ENCODE measurements at places on chromosomes 1 and 21.
A peak's percentile ranks its signal among the peaks of the same experiment; 100 is the strongest.

DNA sequence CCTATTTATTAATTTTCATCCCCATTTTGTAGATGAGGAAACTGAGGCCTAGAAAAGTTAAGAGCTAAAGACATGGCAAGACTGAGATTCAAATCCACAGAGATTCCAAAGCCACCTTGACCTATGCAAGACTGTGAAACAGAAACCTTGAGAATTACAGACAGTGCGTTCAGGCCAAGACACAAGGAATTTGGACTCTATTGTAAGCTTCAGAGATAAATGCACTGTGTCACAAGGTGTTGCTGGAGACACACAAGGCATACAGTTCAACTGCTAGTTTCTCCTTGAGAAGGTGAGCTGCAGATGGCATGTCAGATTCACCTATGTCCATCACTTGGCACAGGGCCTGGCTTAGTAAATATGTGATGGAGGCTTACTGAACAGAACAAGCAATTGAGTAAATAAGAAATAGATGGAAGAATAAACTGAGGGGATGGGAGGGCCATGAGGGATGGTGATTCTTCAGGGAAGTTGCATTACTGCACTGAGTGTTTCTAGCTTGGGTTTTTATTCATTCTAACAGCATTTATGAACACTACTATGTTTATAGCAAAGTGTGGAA lies 215.0 kb downstream of the DAB1 start:
- H3K27me3 ChIP-seq, result no peaks in the 10 kb centered on the region
- DNase-seq, result no peak
- no peaks in the 10 kb centered on the region for H3K36me3 ChIP-seq

- no peaks in the 10 kb centered on the region for H3K36me3 ChIP-seq
- no peak overlapping the region for H3K27ac ChIP-seq
- H3K27me3 ChIP-seq, result peaks cover 31% of the 10 kb centered on the region
- no peak for DNase-seq
- no peak overlapping the region for H3K4me3 ChIP-seq
These were observed 325.1 kb downstream of the RRAGC start for GRCh38 chr1:38534473-38534823.

DNA sequence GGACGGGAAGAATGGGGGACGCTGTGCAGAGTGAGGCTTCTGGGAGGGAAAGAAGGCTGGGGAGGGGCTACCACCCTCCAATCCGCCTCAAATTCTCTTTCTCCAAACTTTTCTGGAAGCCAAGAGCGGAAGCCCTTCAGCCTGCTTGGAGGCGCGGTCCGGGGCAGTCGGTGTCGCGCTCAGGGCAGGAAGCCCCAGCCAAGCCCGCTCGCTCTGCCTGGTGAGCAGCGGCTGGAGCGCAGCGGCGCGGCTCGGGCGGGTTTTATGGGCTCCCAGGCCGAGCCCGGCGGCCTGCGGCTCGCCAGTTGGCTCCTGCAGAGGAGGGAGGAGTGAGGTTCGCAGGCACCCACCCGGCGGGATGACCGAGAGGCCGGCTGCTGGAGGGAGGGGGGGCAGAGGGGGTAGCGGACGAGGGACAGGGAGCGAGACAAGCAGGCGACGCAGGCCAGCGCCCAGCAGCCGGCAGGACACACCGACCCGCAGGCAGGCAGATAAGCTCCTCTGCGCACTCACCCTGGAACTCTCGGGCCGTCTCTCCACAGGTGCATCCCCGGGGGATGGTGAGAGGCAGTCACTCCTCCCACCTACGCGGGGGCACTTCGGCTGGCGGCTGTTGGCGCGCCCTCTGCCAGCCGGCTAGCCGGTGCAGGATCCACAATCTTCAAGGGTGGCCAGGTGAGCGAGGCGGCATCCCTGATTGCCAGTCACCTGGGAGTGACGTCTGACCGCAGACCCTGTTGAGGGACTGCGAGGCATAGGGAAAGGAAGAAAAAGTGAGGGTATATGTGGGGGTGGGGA lies at the start of gene AVPR1B:
Gene AVPR1B, minus strand, starts transcription at position 238 of the 798 bp plus-strand sequence. CDS start 498 bp downstream, outside the sequence.
- H3K27me3 ChIP-seq, result peaks cover 63% of the 10 kb centered on the region
- H3K36me3 ChIP-seq, result no peaks in the 10 kb centered on the region
- H3K27ac ChIP-seq, result no peak within 1 kb of the TSS
- H3K4me3 ChIP-seq, result peak within 1 kb of the TSS; percentile 23
- DNase-seq, result no peak
- H3K4me1 ChIP-seq, result peaks cover 12% of the 10 kb centered on the region

DNA sequence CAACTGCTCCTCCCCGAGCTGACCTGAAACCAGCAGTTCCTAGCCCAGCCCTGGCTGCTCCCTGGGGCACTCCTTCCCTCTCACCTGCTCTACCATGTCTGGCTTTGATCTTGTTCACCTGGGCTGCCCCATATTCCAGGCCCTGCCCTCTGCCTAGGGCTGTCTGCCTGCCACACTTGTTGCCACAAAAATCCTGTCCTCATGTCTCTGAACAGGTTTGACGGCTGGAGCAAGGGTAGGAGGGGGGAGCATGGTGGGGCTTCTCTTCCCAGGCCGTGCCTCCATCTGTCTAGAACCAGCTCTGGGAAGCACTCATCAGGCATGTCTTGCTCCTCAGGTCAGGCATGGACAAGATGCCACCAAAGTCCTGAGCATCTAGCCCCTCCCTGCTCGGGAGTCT lies 44.3 kb upstream of the WNT2B start:
- no peak overlapping the region for H3K27ac ChIP-seq
- no peaks in the 10 kb centered on the region for H3K36me3 ChIP-seq
- H3K27me3 ChIP-seq, result peaks cover 65% of the 10 kb centered on the region
- no peak for DNase-seq
- no peak overlapping the region for H3K4me3 ChIP-seq

- DNase-seq, result no peak
- H3K36me3 ChIP-seq, result peaks cover 2% of the 10 kb centered on the region
- no peak overlapping the region for H3K4me3 ChIP-seq
- H3K4me1 ChIP-seq, result no peaks in the 10 kb centered on the region
- peaks cover 35% of the 10 kb centered on the region for H3K27me3 ChIP-seq
These were observed 12.6 kb downstream of the TINAGL1 start for GRCh38 chr1:31588751-31589515.

All from central memory CD8-positive, alpha-beta T cell (primary cell).